ENCODE measurements at places on chromosomes 11 and 22.

DNA sequence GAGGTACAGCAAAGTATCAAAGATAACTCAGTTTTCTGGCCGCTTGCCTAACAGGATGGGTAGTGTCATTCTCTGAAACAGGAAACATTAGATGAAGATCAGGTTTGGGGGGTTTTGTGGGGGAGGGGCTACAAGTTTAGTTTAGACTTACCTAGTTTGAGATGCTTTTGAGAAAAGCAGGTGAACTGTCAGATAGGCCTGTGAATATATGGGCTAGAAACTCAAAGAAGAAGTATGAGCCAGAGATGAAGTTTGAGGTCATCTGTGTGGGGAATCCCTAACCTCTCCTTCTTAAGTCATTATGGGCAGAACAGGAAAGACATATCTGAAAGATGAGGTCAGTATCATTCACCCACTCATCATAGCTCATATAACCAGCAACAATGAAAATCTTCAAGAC is 11.9 kb downstream of the HOATZ start:
- no peak for DNase-seq

DNA sequence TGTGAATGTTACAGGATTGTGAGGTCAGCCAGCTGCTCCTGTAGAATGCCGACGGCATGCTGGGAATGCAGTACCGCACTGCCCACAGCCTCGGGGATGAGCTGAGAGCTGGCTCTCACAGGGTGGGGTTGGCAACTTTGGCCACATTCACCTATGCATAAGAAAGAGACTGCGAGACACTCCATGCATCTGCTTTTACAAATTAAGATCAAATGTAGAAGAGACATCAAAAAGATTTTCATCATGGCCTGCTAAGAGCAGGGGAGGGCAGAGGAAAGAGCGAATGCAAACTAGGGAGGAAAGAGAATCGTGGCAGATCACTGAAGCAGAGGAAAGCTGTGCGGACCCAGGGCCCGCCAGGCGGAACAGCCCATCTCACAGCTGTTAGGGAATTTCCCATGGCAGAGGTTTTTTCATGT is 49.8 kb upstream of the SPATA19 start:
- no peak for DNase-seq

DNA sequence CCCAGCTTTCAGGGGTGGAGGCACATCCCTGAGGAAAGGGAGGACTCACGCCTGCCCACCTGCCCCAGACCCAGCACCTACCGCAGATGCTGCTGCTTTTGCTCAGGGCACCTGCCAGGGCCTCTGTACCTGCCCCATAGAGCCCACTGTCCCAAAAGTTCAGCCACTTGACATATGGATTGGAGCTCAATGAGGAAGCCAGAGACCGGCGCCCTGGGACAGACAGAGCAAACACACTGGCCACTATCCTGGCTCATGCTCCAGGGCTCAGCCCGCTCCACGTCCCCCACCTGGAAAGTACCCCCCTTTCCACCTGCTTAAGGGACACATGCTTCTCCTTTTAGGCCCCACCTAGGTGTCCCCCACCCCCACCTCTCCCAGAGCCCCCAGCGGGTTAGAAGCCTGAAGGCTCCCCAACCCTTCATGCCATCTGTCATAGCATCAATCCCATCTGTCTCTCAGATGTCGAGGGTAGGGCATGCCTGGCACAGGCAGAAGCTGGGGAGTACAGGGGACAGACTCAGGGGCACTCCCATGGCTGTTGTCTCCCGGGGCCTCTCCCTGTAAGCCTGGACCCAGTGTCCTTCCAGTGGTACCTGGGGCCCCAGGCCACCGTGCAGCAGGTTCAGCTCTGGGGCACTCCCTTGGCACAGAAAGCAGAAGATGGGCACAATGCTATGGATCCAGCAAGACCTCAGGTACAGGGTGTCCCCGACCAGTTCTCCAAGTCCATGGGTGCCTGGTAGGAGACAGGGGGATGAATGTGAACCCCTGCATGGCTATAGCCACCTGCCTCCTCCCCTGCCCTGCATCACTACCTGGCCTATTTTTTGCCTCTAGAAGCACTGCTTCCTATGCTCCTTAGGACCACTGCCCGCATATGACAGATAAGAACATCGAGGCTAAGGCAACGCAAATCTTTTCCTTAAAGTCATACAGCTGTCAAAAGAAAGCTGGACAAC is 2.2 kb upstream of the P2RX6 start:
- no peak for DNase-seq

DNA sequence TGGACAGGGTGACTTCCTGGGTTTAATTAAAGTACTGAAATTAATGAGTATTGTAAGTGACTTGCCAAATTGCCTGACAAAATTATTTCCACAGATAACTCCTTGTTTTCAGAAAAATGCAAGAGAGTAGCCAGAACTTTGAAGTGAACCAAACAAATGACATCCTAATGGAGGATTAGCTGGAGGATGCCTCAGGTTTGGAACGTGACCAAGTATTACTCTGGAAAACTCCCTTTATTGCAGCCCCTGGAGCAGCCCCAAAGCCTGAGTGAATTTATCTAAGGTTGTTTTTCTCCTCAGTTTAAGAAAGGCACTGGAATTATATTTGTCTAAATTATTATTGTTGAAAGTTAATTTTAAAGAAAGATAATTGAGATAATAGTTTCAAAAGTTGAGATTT is 343.6 kb upstream of the MTNR1B start:
- no peak for DNase-seq

- no peak for DNase-seq
These were observed 21.9 kb downstream of the NADSYN1 start for GRCh38 chr11:71474771-71475483.

DNA sequence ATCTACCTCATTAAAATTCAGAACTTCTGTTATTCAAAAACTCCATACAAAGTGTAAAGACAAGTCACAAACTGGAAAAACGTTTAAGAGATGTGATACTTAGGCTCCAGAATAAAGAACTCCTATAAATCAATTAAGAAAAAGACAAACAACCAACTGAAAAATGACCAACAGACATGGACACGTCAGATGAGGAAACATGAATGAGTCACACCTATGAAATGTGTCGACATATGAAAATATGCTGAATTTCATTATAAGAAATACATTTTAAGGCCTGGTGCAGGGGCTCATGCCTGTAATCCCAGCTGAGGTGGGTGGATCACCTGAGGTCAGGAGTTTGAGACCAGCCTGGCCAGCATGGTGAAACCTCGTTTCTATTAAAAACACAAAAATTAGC is 78.7 kb downstream of the ENTHD1 start:
- no peak for DNase-seq

DNA sequence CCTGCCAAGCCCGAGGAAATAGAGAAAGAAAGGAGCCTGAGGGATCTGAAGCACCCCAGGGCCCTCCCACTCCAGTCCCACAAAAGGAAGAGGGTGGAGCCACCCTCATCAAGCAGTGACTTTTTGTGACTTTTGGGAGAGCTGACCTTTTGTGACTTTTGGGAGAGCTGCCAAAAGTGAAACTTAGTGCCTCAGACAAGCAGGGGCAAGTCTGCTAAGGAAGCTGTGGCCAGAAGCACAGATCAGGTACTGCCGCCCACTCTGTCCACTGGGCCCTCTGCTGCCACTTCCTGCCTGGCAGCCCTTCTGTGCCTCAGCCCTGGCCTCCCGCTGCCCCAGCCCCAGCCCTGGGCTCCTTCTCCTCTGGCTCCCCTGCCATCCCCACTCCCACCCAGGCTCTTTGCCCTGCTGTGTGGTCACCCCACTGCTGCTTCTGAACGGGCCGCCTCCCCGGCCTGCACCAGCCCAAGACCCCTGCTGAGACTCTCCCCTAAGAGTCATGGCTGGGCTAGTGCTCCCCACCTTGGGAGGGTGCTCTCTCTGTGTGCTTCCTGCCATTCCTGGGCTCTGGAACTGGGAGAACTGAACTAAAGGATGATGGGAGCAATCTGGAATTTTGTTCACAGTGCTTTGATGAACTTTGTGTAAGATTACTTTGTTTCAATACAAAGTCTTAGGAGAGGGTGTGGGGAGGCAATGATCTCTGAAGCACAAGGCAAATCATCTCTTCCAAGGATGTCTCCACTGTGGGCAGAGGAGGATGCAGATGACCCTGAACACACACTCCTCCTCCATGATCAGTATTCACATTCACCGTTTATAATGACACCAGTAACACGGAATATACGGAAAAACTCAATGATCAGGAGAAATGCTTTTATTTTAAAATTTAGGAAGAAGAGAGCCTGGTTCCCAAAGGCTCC is at the start of gene APOBEC3H:
Gene APOBEC3H, plus strand, starts transcription at position 147 of the 923 bp plus-strand sequence. CDS start 3,035 bp downstream, outside the sequence.
- DNase-seq, result peak; percentile 13

DNA sequence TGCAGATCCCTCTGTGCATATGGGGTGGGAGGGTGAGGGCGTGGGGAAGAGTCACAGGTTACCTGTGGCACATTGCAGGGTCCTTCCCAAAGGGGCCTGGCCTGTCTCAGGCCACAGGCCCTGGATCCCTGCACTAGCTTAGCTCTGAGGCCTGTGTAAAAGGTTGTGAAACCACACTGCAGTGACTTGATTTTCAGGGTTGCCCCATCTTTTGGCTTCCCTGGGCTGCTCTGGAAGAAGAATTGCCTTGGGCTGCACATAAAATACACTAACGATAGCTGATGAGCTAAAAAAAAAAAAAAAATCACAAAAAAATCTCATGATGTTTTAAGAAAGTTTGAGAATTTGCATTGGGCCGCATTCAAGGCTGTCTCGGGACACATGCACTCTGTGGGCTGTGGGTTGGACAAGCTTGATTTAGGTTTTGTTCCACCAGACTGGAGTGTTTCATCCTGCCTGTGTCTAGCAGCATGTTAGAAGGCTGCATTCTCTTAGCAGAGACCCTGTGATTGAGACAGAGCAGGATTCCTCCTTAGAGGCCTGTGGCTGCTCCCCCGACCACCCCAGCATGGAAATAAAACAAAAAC is 35.9 kb upstream of the TREH start:
- DNase-seq, result no peak

DNA sequence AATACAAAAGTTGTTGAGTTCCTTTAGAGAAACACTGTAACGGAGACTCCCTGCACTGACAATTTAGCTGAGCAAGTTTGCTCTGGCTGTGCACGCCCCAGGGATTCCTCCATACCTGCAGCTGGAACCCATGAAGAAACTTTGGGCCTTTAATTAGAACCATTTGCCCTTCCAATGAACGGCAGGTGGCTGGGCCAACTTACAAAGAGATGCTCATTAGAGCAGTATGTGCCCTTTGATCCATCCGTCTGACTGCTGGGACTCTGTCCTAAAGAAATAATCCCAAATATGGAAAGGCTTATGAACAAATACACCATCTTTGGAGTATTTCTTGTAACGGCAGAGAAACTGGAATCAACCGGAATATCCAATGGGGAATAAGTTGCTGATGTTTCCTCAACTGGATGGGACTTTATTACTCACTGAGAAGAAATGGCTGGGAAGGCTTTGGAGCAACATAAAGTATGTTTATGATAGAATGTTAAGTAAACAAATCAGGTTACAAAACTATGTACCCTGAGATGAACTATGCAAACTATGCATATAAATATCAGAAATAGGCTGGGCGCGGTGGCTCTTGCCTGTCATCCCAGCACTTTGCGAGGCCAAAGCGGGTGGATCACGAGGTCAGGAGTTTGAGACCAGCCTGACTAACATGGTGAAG is 24.4 kb upstream of the FBLN1 start:
- DNase-seq, result no peak
